Astrocyte (in vitro differentiated cells and primary cell): ENCODE measurements at places on chromosomes 5 and 9. TPM values are rescaled to one million over a fixed set of nuclear protein-coding genes. Genes with fewer than 3 reads are reported as not detected.
A peak's percentile ranks its signal among the peaks of the same experiment; 100 is the strongest.

DNA sequence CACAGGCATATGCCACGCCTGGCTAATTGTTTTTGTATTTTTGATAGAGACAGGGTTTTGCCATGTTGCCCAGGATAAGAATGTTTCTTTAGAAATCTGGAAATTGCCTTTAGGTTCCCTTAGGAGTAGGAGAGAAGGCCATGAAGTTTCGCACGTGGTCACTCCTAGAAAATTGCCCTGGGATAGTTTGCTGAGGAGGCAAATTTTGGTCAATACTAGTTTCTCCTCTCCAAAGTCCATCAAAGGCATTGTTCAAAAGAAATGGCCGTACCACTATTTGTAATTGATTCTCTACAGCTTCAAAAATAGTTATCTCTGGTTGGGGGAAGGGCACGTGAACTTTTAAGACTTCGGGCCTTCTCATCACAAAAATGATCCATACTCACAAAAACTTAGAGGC lies 845 bp upstream of the SLC30A5 start:
- H3K27ac ChIP-seq = no peak overlapping the region
- H3K36me3 ChIP-seq = peaks cover 5% of the 10 kb centered on the region
- no peaks in the 10 kb centered on the region for H3K27me3 ChIP-seq
- DNase-seq = no peak
- peaks cover 11% of the 10 kb centered on the region for H3K4me1 ChIP-seq

Gene GARNL3
- total RNA-seq = 4.5 and 5.4 TPM in 2 replicates

- H3K4me1 ChIP-seq = peaks cover 4% of the 10 kb centered on the region
- no peaks in the 10 kb centered on the region for H3K36me3 ChIP-seq
- H3K27ac ChIP-seq = no peak overlapping the region
- H3K27me3 ChIP-seq = no peaks in the 10 kb centered on the region
- no peak for DNase-seq
Measured at GRCh38 chr9:92965759-92966517, 18.6 kb downstream of the FGD3 start.

DNA sequence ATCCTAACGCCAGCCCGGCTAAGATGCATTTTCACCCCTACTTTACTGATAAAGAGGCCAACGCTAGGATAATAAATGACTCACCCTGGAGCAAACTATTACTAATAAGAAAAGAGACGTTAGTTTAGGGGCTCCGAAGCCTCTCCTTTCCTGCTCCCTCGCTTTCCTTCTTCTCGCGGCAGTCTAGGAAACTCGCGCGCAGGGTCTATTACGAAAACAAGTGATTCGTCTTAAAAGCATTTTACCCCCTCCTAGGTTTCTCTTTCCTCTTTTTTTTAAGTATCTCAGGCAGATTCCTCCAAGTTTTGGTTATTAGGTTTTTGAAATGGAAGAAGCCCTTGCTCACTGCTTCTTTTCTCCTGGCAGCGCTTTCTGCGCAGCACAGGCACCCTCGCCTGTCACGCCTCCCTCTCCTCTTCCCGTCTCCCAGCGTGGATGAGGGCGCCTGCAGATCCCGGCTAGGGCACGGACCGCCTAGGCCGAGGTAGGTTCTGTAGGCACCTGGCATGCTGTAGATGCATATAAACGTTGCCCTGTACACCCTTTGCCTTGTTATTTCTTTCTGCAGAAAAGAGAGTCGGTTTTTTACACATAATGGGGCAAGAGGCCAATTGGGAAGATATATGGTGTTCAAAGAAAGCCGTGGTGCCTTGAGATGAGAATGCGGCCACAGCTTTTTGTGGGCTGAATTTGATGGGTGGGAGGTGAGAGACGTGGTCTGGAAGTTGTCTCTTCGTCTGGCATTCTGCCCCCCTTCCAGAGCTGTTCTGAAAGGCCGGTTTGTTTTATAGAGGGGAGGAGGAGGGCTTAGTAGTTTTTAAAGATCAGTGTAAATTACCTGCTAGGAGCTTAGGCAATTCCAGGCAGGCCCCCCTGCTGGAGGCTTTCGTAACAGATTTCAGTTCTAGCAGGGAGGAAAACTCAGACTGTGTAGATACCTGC lies 983 bp downstream of the GCNT1 start:
- H3K36me3 ChIP-seq = no peaks in the 10 kb centered on the region
- peaks cover 16% of the 10 kb centered on the region for H3K4me1 ChIP-seq
- H3K27me3 ChIP-seq = no peaks in the 10 kb centered on the region
- peak overlapping the region; percentile 87 for H3K4me3 ChIP-seq

- H3K4me3 ChIP-seq = no peak overlapping the region
- H3K36me3 ChIP-seq = no peaks in the 10 kb centered on the region
- DNase-seq = no peak
- peaks cover 26% of the 10 kb centered on the region for H3K4me1 ChIP-seq
Measured at GRCh38 chr5:67265951-67266350, 69.4 kb upstream of the CD180 start.

Gene PALM2AKAP2
- total RNA-seq = 58.1 and 61.3 TPM in 2 replicates

DNA sequence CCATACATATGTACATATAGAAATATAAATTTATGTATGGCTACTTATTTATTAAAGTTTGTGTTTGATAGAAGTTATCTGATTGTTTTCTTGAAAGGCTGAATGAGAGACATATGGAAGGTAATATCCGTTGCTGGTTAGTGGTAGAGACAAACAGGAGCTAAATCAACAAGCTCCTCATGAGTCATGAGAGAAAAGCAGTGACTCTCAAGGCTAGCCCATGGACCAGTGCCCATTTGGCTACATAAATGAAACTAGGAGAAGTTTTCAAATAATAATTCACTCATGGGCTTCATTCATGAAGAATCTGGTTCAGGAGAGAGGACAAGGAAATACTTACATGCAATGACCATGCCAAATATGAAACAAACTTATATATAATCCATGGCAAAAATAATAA lies 504.5 kb upstream of the ITGA1 start:
- no peak overlapping the region for H3K27ac ChIP-seq
- H3K4me1 ChIP-seq = no peaks in the 10 kb centered on the region
- no peaks in the 10 kb centered on the region for H3K36me3 ChIP-seq

Gene OTULINL
- 2.8 and 4.7 TPM in 2 replicates for total RNA-seq

Gene GDF9
- total RNA-seq = 0.34 and 0.46 TPM in 2 replicates
